ENCODE measurements at places on chromosomes 12 and 14. TPM values are rescaled to one million over a fixed set of nuclear protein-coding genes. Genes with fewer than 3 reads are reported as not detected.
A peak's percentile ranks its signal among the peaks of the same experiment; 100 is the strongest.

Gene PCNX1
- 25.8 TPM for total RNA-seq

- H3K4me1 ChIP-seq, result no peaks in the 10 kb centered on the region
- no peak for DNase-seq
- H3K27me3 ChIP-seq, result no peaks in the 10 kb centered on the region
- no peak overlapping the region for H3K27ac ChIP-seq
Observed at GRCh38 chr14:69323266-69323998, 63.5 kb downstream of the GALNT16 start.

GRCh38 chr14:31935391-31935790 is 141.7 kb upstream of the ARHGAP5 start:
- DNase-seq, result peak; percentile 79
- H3K4me1 ChIP-seq, result peaks cover 44% of the 10 kb centered on the region
- H3K27ac ChIP-seq, result no peak overlapping the region
- H3K36me3 ChIP-seq, result no peaks in the 10 kb centered on the region
- no peaks in the 10 kb centered on the region for H3K27me3 ChIP-seq

DNA sequence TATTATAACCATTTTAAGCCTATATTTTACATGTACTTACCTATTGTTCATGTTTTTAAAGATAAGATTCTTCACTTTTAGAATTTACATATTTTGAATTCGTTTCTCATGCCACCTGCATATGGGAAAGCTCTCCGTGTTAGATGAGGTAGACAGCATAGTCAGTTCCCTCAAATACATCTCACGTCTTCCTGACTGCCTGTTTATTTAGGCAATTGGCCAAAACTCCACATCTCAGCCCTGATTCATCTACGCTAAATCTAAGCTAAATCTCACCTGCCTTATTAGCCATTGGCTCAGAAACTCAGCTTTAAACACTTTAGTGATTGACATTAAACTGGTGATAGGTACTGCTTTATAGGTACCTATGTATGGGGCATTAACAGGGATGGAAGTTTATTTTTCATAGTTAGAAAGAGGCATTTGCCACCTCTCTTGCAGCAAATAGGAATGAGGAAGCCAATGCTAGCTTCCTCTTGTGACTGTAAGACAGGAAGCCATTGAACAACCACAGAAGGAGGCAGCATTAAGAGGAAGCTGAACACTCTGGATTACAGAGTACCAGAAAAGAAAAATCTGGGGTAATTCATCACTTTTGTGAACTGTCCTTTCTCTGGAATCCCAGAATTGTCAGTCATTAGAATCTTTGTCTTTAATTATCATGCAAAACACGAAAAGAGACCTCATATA is 111.9 kb downstream of the LRFN5 start:
- H3K4me1 ChIP-seq, result no peaks in the 10 kb centered on the region
- no peak for DNase-seq

DNA sequence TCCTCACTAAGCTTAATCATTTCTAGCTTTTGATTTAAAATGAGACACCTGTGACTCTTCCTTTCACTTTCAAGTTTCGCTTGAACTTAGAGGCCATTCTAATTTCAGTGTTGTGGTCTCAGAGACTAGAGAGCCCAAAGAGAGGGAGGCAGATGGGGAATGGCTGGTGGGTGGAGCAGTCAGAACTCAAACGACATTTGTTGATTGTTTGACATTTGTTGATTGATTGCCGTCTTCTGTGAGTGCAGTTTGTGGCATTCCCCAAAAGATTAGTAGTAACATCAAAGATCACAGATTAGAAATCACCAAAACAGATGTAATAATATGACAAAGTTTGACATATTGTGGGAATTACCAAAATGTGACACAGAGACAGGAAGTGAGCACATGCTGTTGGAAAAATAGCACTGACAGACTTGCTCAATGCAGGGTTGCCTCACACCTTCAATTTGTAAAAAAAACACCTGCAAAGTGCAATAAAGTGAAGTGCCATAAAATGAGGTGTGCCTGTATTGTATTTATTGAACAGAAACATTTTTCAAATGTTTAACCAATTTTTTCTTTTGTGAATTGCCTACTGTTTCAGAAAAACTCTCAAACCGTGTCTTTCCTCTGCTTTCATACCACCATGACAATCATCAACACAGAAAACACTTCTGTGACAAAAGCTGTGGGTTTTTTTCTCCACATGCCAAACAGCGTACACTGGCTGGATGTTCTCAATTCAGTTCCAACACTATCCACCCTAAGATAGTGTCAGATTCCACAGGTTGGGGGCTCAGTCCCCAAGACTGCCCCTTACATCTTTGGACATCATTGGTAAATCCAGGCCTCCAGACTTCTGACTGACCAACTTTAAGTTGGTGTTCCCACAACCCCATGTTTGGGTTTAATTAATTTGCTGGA is 376.3 kb upstream of the RGS6 start:
- H3K27ac ChIP-seq, result no peak overlapping the region
- H3K4me1 ChIP-seq, result peaks cover 47% of the 10 kb centered on the region
- peak; percentile 4 for DNase-seq
- H3K27me3 ChIP-seq, result no peaks in the 10 kb centered on the region
- no peak overlapping the region for H3K4me3 ChIP-seq
- H3K36me3 ChIP-seq, result no peaks in the 10 kb centered on the region

DNA sequence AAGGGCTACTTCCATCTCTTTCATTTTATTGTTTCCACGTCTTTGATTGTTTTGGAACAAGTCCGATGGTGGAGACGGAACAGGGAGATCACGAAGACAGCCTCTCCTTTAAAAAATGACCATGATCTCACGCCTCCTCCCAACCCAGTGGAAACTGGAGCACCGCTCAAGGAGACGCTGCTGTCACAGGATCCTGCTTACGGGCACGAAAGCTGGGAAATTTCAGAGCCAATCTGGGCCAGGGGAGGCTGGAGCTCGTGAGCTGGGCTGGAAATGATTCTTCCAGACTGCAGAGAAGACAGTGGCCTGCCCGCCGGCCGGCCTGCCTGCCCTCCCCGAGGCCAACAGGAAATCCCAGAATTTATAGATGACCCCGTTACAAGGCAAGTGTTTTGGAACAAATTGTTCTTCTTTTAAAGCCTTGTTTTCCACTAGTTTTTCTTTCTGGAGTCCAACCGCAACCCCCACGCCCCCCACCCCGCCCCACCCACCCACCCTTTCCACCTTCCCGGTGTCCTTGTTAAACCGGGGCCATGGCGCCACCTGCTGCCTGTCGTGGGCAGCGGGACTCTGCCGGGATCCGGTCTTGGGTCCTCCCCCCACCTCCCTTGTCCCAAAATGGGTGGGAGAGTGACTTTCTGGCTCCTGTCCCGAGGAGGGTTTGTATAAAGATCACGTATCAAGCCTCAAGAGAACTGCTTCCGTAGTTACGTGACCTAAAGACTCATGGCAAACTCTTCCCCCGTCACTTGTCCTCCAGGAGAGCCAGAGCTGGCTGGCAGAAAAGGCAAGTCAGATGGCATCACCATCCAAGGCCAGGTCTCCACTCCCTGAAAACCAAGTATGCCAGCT is 40.3 kb downstream of the MAP1LC3B2 start:
- H3K27me3 ChIP-seq, result peaks cover 5% of the 10 kb centered on the region
- no peak overlapping the region for H3K4me3 ChIP-seq
- H3K4me1 ChIP-seq, result peaks cover 21% of the 10 kb centered on the region
- no peak overlapping the region for H3K27ac ChIP-seq

DNA sequence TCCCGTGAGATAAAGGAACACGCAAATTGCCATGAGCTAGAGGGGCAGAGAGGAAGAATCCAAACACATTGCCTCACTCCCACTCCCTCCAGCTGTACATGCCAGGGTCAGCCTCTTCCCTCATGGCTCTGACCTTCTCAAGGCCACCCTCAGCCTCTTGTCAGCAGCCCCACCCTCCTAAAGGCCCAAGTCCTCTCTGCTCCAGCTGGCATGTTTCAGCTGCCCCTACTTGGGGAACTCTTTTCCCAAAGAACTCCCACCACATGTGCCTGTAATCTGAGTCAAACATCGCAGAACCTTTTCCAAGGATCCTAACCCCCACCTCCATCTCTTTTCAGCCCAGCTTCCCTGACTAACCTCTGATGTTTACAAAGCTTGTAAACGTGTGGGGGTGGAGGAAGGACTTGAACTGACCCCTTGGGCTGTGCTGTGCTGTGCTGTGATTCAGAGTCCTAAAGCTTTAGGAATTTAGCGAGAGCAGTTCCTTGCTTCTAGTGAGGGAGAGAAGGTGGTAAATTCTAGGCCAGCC is 7.3 kb upstream of the CACNB3 start:
- DNase-seq, result peak; percentile 34
- no peak overlapping the region for H3K27ac ChIP-seq
- H3K4me1 ChIP-seq, result peaks cover 58% of the 10 kb centered on the region
- peaks cover 23% of the 10 kb centered on the region for H3K27me3 ChIP-seq
- no peaks in the 10 kb centered on the region for H3K36me3 ChIP-seq
- peak overlapping the region; percentile 36 for H3K4me3 ChIP-seq

DNA sequence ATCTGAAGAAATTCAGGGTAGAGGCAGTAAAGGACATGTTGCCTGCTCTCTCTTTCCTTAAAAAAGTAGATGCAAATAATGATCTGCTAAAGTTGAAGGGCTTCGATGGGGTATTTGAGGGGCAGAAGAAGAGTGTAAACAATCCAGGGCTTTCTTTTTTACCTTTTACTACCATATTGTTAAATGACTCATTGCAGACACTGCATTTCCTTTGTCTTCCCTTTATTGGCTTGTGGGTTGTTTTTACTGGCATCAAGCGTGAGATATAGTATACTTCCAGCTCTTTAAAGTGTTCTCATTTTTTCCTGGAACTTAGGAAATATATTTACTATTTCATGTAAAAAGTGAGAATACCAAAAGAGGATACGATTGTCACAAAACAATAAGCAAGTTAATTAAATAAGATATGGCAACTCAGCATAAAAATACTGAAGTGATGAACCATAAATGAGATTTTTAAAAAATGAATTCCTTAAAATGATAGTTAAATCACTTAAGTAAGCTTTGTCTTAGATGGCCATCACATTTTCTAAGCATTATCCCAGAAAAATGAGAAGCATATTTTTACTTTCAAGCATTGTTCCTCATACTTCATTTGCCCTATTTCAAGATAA is 72.3 kb upstream of the KRAS start:
- H3K36me3 ChIP-seq, result no peaks in the 10 kb centered on the region
- no peak for DNase-seq
- H3K4me1 ChIP-seq, result no peaks in the 10 kb centered on the region
- H3K4me3 ChIP-seq, result no peak overlapping the region
- H3K27me3 ChIP-seq, result no peaks in the 10 kb centered on the region

DNA sequence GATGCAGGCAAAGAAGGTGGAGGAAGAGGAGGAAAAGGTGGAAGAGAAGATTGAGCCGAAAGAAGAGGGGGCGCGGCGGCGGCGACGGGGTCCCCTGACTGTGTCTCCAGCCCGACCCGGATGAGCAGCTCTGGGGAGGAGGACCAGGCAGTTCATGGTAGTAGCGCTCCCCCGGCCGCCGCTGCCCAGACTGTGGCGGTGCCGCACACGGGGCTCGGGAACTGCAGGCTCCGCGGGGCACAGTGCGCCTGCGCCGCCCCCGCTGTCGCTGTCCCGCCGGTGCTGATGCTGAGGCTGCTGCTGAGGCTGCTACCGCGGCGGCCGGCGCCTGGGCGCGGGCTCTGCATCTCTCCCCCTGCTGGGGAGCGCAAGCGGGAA is at the start of gene KCNH5:
KCNH5 (minus strand) TSS at position 225 of the 378 bp plus-strand sequence. CDS start 272 bp downstream, outside the sequence.
- peaks cover 17% of the 10 kb centered on the region for H3K4me1 ChIP-seq
- peaks cover 26% of the 10 kb centered on the region for H3K27me3 ChIP-seq
- no peaks in the 10 kb centered on the region for H3K36me3 ChIP-seq
- DNase-seq, result no peak
- H3K27ac ChIP-seq, result no peak within 1 kb of the TSS
- H3K4me3 ChIP-seq, result peak within 1 kb of the TSS; percentile 26

DNA sequence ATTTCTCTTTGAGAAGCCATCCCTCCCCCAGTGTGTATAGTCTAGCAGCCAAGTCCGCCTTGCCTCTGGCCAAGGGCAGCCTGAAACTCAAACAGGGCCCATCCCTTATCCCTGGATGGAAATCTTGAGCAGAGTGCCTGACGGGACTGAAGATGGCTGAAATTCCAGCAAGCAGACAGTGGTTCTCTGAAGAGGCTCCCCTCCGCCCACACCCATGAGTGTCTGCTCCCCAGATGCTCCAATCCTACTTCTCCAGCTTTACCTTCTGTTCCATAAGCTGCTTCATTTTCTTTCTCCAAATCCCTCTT is 396.2 kb downstream of the NUAK1 start:
- no peak for DNase-seq
- H3K36me3 ChIP-seq, result no peaks in the 10 kb centered on the region
- H3K27me3 ChIP-seq, result no peaks in the 10 kb centered on the region
- no peak overlapping the region for H3K27ac ChIP-seq

- H3K4me1 ChIP-seq, result no peaks in the 10 kb centered on the region
- H3K4me3 ChIP-seq, result no peak overlapping the region
- H3K27me3 ChIP-seq, result no peaks in the 10 kb centered on the region
- H3K36me3 ChIP-seq, result 0 out of 3 replicates have a peak, but pooled peaks cover 2% of the 10 kb centered on the region
- no peak overlapping the region for H3K27ac ChIP-seq
Observed at GRCh38 chr14:58227096-58227819, 17.4 kb upstream of the PSMA3 start.

- H3K4me1 ChIP-seq, result no peaks in the 10 kb centered on the region
- no peak overlapping the region for H3K4me3 ChIP-seq
- peaks cover 12% of the 10 kb centered on the region for H3K27me3 ChIP-seq
- H3K36me3 ChIP-seq, result no peaks in the 10 kb centered on the region
- H3K27ac ChIP-seq, result no peak overlapping the region
- no peak for DNase-seq
Observed at GRCh38 chr14:36666416-36667206, 5.0 kb downstream of the PAX9 start.

DNA sequence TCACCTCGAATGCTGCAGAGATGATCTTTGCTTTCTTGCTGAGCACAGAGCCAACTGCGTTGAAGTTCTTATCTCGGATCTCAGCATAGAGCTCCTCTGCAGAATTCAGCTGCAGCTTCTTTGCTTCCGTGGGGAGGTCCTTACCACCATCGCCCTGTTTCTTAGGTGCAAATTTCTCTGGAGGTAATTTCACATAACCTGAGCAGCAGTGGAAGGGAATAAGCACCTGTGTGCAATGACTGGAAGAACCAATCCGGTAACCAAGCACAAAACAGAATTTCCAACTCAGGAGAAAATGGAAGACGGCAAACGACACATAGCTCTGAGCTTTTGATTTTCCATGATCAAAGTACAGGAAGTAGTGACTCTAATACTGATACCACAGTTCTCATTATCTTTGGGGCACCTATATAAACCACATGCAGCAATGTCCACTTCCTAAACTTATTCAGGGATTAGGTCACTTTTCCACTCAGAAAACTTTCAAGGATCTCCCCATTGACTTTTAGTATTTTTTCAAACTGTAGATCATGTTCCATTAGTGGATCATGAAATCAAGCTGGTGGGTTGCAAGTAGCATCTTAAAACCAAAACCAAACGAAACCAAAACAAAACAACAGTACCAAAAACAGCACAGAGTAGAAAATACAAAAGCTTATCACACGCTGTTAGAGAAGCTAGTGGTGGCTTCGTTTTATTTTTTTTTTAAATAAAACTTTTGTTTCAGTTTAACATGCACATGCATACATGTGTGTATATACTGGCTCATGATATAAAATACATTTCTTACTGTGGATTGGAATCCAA is 18.9 kb upstream of the DIABLO start:
- H3K4me3 ChIP-seq, result no peak overlapping the region
- DNase-seq, result no peak
- H3K27me3 ChIP-seq, result no peaks in the 10 kb centered on the region
- H3K36me3 ChIP-seq, result no peaks in the 10 kb centered on the region
